ENCODE measurements at places on chromosomes 13 and 19. TPM values are rescaled to one million over a fixed set of nuclear protein-coding genes. Genes with fewer than 3 reads are reported as not detected.
A peak's percentile ranks its signal among the peaks of the same experiment; 100 is the strongest.

- no peak overlapping the region for H3K4me3 ChIP-seq
- DNase-seq, result no peak
- no peaks in the 10 kb centered on the region for H3K36me3 ChIP-seq
- no peak overlapping the region for H3K27ac ChIP-seq
- H3K4me1 ChIP-seq, result no peaks in the 10 kb centered on the region
- H3K27me3 ChIP-seq, result no peaks in the 10 kb centered on the region
Observed at GRCh38 chr13:68727798-68728197, 1379.8 kb upstream of the ATXN8OS start.

The CHMP2A gene
- 154 TPM for total RNA-seq

The SEMA6B gene
- 80.6 TPM for total RNA-seq

DNA sequence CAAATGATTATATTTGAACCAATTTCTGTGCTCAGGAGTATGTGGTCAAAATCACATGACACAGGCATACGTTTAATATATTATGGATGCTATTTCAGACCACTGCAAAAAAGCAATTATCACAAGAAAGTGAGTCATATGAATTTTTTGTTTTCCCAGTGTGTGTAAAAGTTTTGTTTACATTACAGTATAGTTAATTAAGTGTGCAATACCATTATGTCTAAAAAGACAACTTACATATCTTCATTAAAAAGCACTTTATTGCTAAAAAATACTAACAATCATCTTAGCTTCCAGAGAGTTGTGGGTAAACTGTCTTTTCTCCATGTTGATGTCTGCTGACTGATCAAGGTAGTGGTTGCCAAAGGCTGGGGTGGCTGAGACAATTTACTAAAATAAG lies 347.2 kb upstream of the PCDH9 start:
- H3K27ac ChIP-seq, result no peak overlapping the region
- no peak for DNase-seq
- no peak overlapping the region for H3K4me3 ChIP-seq
- H3K27me3 ChIP-seq, result no peaks in the 10 kb centered on the region
- no peaks in the 10 kb centered on the region for H3K4me1 ChIP-seq

DNA sequence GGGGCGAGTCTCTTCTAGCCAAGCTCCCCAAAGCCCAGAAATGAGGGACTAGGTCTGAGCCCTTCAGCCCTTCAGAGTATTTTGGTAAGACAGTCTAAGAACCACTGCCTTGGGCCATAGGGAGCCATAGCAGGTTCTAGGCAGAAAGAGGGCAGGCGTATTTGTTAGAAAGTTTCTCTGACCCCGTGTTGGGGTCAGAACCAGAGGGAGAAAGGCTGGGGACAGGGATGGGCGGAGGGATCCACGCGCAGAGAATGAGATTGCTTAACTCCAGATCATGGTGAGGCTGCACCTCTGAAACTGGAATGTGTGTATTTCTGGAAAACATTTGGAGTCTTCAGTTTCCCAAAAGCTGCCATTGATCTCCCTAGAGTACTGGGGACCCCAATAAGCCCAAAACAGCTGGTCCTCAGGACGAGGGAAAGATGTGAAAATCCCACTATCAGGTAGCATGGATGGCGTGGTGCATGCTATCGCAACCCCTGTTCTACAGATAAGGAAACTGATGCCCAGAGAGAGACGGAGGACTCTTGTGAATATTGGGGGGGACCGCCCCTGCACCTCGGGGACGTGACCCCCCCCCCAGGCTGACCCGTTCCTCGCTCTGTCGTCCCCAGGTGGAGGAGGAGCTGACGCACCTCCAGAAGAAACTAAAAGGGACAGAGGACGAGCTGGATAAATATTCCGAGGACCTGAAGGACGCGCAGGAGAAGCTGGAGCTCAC lies 703 bp upstream of the TPM4 start:
- H3K4me3 ChIP-seq, result peak overlapping the region; percentile 94
- H3K27ac ChIP-seq, result peak overlapping the region; percentile 99
- peaks cover 42% of the 10 kb centered on the region for H3K4me1 ChIP-seq
- no peaks in the 10 kb centered on the region for H3K27me3 ChIP-seq
- no peak for DNase-seq
- peaks cover 17% of the 10 kb centered on the region for H3K36me3 ChIP-seq

DNA sequence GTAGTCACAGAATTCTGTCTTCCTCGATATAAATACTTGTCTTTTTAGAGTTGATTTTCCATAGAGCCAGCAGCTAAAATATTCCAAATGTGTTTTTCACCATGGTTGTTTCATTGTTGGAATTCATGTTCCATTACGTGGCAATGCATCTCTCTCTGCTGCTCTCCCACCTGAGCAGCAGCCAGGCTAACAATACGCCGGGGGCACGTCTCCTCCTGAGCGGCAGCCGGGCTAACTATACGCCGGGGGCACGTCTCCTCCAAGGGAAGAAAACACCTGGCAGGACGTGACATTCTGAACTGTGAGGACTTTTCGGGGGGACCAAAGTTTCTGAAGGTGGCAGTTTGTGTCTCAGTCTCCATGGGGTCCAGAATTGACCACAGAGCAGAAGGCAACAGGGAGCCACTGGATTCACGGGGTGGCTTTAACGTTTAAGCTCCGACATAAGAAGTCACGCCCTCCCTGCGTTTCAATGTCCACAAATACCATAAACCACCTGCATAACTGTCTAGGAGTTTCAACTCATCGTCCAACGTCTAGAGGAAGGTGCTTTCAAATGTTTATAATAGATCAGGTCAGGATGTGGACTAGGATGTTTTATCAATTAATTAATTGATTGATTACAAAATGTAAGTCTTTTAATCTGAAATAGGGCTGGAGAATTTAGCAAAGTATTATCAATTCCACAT lies 15.1 kb downstream of the PLPP2 start:
- no peak overlapping the region for H3K27ac ChIP-seq
- no peak for DNase-seq
- H3K4me3 ChIP-seq, result no peak overlapping the region
- no peaks in the 10 kb centered on the region for H3K4me1 ChIP-seq
- no peaks in the 10 kb centered on the region for H3K27me3 ChIP-seq

The ZNF543 gene
- total RNA-seq, result 4.5 TPM

DNA sequence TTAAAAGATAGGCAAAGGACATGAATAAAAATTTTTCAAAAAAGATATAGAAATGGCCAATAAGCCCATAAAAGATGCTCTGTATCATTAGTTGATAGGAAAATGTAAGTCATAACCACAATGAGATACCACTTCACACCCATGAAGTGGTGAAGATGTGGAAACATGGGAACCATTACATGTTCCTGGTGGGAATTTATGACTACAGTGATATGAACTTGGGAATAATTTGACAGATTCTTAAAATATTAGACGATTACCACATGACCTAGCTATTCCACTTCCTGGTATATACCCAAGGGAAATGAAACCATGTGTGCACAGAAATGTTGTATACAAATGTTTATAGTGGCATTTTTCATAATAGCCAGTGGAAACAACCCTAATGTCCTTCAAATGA lies 232.2 kb downstream of the GGACT start:
- H3K27me3 ChIP-seq, result no peaks in the 10 kb centered on the region
- H3K4me1 ChIP-seq, result no peaks in the 10 kb centered on the region
- no peaks in the 10 kb centered on the region for H3K36me3 ChIP-seq
- DNase-seq, result no peak

DNA sequence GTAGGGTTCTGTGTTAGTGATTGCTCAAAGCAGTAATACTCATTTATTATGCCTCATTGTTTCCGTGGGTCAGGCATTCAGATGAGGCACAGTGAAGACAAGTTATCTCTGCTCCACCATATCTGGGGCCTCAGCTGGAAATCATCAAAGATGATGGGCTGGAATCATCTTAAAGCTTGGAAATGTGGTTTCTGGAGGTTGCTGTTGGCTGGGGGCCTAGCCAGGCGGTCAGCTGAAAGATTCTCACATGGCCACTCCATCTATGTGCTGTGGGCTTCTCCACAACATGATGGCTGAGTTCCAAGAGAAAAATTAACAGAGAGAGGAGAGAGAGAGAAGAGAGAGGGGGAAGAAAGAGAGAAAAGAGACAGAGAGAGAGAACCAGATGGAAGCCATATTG lies 75.5 kb downstream of the OLFM4 start:
- H3K27ac ChIP-seq, result no peak overlapping the region
- H3K27me3 ChIP-seq, result no peaks in the 10 kb centered on the region
- no peaks in the 10 kb centered on the region for H3K36me3 ChIP-seq
- no peaks in the 10 kb centered on the region for H3K4me1 ChIP-seq
- no peak for DNase-seq

The SIGLEC5 gene
- not detected for total RNA-seq

The MYBPC2 gene
- not detected for total RNA-seq

GRCh38 chr19:20315543-20315942 lies 148.5 kb downstream of the ZNF486 start:
- no peaks in the 10 kb centered on the region for H3K4me1 ChIP-seq
- DNase-seq, result no peak
- no peak overlapping the region for H3K27ac ChIP-seq
- no peaks in the 10 kb centered on the region for H3K36me3 ChIP-seq
- no peaks in the 10 kb centered on the region for H3K27me3 ChIP-seq

The LILRA2 gene
- total RNA-seq, result not detected

GRCh38 chr13:39773833-39774232 lies 118.4 kb downstream of the COG6 start:
- H3K27me3 ChIP-seq, result no peaks in the 10 kb centered on the region
- no peak overlapping the region for H3K4me3 ChIP-seq
- H3K4me1 ChIP-seq, result no peaks in the 10 kb centered on the region
- no peak for DNase-seq
- H3K27ac ChIP-seq, result no peak overlapping the region

The MADCAM1 gene
- not detected for total RNA-seq

DNA sequence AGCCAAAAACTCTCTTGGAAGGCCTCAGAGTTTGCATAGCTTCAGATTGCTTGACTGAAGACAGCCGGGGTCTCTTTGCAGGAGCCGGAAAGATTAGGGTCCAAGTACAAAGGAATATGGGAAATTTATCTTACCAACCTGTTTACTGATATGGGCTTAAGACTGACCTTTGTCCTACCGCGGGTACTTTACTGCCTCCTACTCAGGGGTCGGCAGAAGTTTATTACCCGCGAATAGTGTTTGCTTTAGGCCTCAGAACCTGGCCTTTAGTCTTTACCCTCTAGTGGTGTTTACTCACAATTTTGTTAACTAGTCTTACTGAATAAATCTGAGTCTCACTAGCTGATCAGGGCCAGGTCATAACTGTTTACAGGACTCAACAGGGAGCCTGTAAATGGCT lies 765.4 kb upstream of the SPRY2 start:
- no peaks in the 10 kb centered on the region for H3K4me1 ChIP-seq
- H3K27ac ChIP-seq, result no peak overlapping the region
- DNase-seq, result no peak
- no peaks in the 10 kb centered on the region for H3K27me3 ChIP-seq
- H3K36me3 ChIP-seq, result no peaks in the 10 kb centered on the region

- DNase-seq, result no peak
- no peak overlapping the region for H3K4me3 ChIP-seq
- H3K27ac ChIP-seq, result no peak overlapping the region
- H3K4me1 ChIP-seq, result no peaks in the 10 kb centered on the region
- no peaks in the 10 kb centered on the region for H3K27me3 ChIP-seq
Observed at GRCh38 chr13:37510441-37510840, 88.1 kb downstream of the POSTN start.

DNA sequence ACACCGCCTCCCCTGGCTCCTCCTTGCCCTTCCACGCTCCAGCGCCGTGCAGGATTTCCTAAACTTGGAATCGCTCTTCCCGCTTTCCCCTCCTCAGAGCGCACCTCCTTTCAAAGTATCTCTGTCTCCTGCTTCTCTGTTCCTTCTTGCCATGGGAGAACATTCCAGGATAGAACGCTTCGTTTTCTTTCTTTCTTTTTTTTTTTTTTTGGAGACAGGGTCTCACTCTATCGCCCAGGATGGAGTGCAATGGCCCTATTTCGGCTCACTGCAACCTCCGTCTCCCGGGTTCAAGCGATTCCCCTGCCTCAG lies 574 bp upstream of the XPO4 start:
- peaks cover 10% of the 10 kb centered on the region for H3K4me1 ChIP-seq

The ZNF229 gene
- total RNA-seq, result 2.1 TPM

The PINLYP gene
- 2.2 TPM for total RNA-seq

DNA sequence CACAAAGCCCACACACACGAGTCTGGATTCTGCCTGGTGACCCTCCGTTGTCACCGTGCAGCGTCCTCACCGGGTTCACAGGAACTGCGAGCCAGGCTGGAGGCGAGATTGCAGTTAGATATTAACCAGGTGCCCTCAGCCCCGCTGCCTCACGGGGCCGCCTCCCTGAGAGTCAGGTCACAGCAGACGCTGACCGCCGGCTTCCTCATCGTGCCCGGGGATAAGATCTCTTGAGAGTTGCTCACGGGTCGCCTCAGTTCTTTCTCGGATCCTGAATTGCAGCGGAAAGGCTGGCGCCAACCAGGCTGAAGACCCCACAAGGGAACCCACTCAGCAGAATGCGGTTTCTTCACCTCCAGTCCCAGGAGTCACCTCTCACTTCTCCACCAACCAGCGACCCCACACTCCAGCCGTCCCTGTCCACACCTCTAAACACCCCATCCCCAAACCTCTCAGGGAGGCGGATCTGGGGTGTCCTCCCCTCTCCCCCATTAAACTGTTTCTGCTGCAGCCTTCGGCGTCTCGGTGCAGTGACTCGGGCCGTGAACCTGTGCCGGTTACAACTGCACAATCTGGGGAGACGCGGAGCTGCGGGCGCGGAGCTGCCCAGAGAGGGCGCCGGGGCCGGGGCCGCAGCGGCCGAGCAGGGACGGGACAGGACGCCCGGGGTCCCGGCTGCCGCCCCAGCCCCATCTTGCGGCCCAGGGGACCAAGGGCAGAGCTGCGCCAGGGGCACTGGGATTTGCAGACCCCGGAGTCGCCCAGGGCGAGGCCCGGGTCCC lies 591 bp downstream of the ZNF823 start:
- H3K27ac ChIP-seq, result peak overlapping the region; percentile 71
- no peaks in the 10 kb centered on the region for H3K4me1 ChIP-seq
- no peaks in the 10 kb centered on the region for H3K36me3 ChIP-seq
- H3K4me3 ChIP-seq, result peak overlapping the region; percentile 98
- DNase-seq, result peak; percentile 71
- no peaks in the 10 kb centered on the region for H3K27me3 ChIP-seq

The TDRD3 gene
- total RNA-seq, result 3.0 TPM

The CGB3 gene
- total RNA-seq, result not detected

DNA sequence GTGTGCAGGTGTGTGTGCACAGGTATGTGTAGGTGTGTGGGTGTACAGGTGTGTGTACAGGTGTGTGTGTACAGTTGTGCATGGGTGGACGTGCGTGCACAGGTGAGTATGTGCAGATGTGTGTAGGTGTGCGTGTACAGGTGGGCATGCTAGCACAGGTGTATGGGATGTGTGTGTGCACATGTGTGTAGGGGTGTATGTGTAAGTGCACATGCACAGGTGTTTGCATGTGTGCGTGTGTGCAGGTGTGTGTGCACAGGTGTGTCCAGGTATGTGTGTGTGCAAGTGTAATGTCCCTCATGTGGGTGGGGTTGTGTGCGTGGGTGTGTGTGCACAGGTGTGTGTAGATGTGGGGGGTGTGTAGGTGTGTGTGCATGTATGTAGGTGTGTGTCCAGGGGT lies 27.5 kb upstream of the TFDP1 start:
- H3K36me3 ChIP-seq, result peaks cover 12% of the 10 kb centered on the region
- no peaks in the 10 kb centered on the region for H3K27me3 ChIP-seq
- no peak overlapping the region for H3K4me3 ChIP-seq
- no peak for DNase-seq
- H3K4me1 ChIP-seq, result no peaks in the 10 kb centered on the region
- H3K27ac ChIP-seq, result no peak overlapping the region

The CYP2F1 gene
- total RNA-seq, result not detected

The PLEKHA4 gene
- 237 TPM for total RNA-seq
